Stimulated activated naive CD8-positive, alpha-beta T cell treated with anti-CD3 and anti-CD28 coated beads, Interleukin-15, amount 100 ng/mL, for 72 hours (primary cell): ENCODE measurements at places on chromosomes 3 and 15.

- DNase-seq = peak; percentile 14
These were observed 20.5 kb downstream of the SLC35A5 start for GRCh38 chr3:112582244-112582874.

DNA sequence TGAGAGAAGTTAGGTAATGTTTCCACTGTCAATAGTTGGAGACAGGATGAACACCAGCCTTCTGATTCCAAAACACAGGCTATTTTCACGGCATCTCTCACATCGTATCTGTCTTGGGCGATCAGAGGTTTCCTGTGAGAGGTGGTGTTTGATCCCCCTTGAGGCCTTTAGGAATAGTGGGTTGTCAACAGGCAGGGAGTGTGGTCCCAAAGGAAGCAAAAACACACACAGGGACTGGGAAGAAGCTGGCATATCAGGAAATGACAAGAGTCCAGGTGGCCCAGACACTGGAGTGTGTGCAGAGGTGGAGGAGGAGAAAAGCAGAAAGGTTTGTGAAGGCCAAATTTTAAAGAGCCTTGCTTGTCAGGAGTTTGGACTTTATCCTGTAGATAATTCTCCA lies 6.6 kb upstream of the MAGEF1 start:
- no peak for DNase-seq

DNA sequence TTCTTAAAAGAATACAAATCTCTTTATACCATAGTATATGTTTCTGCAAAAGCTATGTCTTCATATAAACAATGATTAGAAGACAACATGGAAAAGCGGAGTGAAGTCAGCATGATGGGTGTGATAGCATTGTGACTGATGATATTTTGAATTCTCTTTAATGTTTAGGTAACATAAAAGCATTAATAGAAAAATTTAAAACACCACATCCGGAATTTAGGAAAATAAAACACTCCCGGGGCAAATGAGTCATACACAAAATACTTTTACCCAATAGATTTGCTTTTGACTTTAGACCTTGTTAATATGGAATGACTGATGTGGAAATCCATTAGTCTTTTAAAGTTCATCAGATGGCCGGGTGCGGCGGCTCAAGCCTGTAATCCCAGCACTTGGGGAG lies 134.7 kb downstream of the P3H2 start:
- DNase-seq = no peak

- no peak for DNase-seq
These were observed 10.7 kb downstream of the VPS8 start for GRCh38 chr3:184822654-184823053.

DNA sequence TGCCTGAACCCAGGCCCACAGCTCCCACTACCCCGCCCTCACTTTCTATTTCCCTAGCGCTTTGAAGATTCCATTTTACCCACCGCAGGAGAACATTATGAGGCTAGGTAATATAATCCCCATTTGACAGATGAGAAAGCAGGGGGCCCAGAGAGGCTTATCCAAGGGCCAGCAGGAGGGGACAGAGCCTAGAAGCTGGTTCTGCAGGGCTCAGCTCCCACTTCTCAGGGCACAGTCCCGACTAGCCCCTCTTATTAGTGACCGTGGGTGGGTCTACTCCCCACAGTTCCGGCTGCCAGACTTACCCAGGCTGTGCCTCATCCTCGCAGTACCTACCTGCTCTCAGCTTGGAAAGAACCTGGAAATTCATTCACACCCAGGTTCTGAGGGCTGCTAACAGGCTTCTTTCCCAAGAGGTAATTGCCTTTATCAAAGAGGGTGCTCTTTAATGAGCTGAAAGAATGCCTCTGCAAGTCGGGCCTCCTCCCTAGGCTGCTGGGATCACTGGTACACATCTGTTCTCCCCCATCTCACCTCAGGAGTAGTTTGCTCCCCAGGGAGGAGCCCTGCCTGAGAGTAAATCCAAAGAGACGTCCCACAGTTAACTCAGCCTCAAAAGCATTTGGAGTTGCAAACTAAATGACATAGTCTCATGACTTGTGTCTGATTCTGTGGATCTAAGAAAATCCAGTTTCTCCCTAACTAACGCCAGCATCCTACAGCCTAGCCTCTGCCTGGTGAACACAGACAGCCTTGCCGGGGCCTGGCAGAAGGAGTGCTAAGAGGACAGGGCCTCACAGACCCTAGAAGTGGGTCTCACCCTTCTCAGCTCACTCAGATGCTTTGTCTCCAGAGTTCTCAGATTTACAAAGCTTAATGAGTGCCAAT lies 125.0 kb downstream of the CHSY1 start:
- DNase-seq = peak; percentile 54

- DNase-seq = no peak
These were observed 139.9 kb downstream of the NUP210 start for GRCh38 chr3:13280122-13280790.

GRCh38 chr15:94792196-94792595 lies 560.8 kb downstream of the MCTP2 start:
- no peak for DNase-seq

DNA sequence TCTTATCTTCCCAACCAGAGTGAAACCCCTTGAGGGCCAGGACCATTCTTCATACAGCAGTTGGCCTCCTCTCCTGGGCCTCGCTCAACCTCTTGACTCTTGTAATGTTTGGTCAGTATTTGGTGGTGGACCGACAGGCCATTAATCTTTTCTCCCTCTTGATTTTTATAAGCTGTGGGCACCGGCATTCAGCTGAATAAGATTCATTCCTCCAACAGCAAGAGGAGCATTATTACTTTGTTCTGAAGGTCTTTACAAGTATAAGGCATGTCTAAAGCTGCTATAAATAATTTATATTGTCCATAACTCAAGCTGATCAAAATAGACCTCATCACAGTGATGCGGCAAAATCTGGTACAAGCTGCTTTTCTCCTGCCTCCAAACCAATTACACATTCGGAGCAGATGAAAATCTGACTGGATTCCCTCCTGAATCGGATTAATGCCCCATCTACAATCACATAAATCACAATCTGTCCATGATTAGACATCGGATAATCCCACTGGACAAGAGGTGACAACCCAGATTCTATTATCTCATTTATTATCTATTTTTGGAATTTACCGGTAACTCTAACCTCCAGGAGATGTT lies 8.4 kb upstream of the ISL2 start:
- no peak for DNase-seq

- DNase-seq = no peak
These were observed 83.3 kb downstream of the SEC22A start for GRCh38 chr3:123285066-123285465.
